ENCODE measurements at places on chromosomes 7 and 10.

- DNase-seq, result no peak
Measured at GRCh38 chr10:47257396-47258120, 42.4 kb upstream of the GDF10 start.

DNA sequence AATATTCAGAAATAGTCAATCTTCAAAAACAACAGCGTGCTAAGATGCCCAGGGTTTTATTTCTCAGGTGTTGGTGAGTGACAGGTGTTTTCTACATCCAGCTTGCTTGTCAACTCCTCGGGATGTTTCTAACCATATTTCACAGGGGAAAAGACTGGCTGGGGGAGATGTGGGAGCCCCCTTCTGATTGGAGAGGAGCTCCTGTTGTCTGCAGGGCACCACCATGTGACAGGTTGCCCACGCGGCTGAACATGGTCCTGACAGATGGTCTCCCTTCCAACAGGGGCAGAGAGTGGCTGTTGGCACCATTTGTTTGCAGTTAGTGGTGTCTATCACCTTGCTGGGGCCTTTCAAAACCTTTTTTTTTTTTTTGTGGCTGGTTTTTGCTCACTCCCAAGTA is 16.5 kb upstream of the GPR26 start:
- DNase-seq, result no peak

DNA sequence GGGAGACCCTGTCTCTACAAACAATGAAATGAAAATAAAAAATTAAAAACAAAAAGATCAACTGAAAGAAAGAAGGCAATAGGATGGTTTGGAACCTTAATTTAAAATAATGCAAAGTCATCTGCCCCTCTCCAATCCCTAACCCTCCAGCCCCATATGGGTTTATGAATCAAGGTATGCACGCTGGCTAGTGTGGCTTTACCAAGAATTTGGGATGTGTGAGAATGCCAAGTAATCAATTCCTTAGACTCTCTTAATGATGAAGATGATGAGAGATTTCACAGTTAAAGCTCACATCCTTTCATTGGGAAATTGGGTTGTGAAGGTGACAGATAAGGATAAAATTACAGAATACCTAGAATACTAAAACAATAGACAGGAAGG is 147.1 kb upstream of the AOAH start:
- DNase-seq, result no peak

DNA sequence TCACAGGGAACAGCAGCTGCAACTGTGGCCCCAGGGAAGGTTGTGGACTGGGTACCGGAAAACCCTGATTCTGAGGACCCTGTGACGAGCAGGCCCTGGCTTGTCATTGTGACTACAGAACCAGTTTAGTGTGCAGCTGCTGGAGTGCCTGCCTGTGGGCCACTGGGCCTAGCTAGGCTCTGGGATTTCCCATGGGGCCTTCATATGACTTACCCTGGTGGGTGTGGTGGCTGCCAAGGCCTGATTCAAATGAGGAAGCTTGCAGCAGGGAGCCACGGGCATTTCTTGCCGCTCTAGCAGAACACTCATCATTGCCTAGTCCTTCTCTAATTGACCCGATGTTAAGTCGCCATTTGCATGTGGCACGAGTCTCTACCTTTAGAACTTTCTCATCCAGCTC is 14.7 kb upstream of the CAMK2G start:
- no peak for DNase-seq
